ENCODE measurements at places on chromosomes 4 and X.

- DNase-seq: no peak
Measured at GRCh38 chr4:22456291-22456690, 59.6 kb downstream of the ADGRA3 start.

DNA sequence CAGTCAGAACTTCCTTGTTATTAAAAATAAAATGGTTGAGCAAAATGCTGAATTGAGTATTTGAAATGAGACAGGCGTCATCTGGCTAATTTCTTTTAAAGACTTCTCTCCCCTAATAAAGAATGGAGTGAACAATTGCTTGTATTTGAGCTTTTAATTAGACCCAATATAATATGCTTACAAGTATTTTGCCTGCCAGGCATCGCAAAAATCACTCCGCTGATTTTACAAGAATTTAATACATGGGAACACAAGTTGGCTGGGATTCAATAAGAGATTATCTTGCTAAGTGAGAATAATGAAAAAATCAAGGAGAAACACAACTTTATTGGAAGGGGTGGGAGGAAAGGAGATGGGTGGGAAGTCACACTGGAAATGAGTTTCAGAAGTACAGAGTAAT is 52.3 kb downstream of the KLF3 start:
- DNase-seq: no peak

- no peak for DNase-seq
Measured at GRCh38 chr4:33924239-33924638, 2320.1 kb downstream of the ARAP2 start.

DNA sequence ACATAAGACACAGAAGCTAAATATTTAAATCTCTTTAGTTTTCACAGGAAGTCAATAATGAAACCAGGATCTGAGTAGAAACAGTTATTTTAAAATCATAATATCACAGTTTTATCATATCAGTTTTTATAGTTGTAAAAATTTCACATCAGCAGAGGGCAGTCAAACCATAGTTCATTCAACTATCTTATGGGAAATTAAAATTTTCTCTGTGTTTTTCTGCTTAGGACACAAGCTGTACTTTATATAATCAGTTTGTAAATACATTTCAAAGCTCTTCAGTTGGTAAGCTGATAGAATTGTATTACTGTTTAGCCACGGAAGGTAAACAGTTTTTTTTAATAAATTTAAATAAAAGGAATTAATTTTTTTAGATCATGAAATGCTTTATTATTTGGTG is 204.8 kb upstream of the NUDT6 start:
- peak; percentile 17 for DNase-seq

DNA sequence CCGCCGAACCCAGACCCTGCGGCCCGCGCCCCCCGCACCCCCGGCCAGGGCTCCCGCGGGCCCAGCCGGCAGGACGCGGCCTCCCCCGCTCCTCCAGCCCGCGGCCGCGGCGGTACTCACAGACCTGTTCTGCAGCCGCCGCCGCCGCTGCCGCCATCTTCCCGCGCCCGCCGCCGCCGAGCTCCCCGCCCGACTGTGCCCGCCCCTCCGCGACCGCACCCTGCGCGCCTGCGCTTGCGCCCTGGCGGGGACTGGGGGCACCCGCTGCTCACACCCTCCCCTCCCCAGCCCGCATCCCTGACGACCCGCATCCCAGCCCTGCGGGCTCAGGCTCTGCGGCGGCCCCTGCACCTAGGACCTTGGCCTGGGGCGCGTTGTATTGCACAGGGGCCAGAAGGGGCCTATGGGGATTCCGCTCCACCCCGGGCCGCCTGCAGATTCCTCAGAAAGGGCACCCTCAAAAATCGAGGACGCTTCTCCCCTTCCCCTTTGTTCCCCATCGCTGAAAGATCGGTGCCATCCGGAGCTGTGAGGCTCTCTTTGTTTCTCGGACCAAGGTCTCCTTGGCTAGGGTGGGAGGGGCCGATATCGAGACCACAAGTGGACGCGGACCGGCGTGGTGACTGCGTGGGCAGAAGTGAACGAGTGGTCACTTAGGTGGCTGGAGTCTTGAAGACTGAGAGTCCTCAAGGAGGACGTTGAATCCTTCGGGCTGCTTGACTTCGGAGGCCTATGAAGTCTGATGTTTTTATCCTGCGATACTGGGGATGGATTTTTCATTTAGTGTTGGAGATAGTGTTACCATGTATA is at the start of gene SGCB:
Gene SGCB (minus strand): TSS at position 197 of the 810 bp plus-strand sequence. CDS start 40 bp downstream, at position 157.
- no peak for DNase-seq

- peak; percentile 10 for DNase-seq
Measured at GRCh38 chr4:35520059-35520458, 724.3 kb downstream of the ARAP2 start.

DNA sequence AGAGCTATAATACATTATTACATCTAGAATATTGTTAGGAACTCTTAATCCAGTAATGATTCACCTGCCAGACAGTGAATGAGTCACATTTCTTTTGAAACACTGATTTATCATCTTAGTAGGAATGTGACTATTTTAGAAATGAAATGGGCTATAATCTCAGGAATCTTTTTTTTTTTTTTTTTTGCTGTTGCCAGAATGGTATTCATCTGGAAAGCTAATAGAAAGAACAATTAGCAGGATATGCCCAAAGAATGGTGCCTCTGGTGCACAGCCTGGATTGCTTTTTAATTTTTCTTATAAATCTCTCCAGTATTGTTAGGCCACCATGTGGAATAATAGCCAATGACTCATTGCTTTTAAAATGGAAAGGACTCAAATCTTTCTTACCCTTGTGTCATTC is 181.1 kb upstream of the SMIM31 start:
- no peak for DNase-seq

GRCh38 chr4:101155945-101156344 is 191.4 kb downstream of the PPP3CA start:
- no peak for DNase-seq

DNA sequence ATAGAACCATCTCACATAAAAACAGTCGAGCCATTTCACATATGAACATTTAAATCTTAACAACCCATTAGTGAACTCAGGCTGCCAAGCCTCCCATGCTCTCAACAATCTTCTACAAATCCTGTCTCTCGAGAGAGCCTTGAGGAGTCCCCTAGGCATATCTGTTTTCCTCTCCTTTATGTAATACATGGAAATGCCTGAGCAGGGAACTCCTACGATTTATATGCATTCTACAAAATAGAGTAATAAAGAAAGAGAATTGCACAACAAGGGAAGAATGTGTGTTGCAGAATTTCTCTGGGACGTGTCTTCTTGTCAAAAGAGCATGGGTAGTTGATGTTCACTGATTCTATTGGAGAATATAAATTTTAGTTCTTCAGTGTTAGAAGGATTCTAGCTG is 101.8 kb upstream of the VCX2 start:
- DNase-seq: no peak

- DNase-seq: no peak
Measured at GRCh38 chrX:106917830-106918500, 2.2 kb upstream of the CLDN2 start.

- DNase-seq: no peak
Measured at GRCh38 chrX:35090801-35091200, 148.2 kb downstream of the FAM47B start.

DNA sequence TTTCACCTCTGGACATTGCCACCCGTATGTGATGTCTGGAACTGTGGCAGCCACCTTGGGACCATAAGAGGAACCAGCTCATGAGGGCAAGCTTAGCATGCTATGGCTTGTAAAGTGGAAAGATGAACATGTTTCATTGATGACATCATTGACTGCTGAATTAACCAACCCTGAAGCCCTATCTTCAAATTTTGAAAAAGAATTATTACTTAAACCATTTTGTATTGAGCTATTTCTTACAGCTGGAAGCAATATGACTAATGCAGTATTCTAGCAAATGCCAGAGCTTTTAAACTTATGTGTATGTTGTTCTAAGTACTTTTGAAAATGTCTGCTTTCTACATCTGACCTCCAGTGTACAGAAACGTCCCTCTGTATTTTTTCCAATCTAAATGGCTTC is 18.1 kb downstream of the GUCY2F start:
- no peak for DNase-seq

GRCh38 chr4:127134490-127134889 is 498.3 kb upstream of the INTU start:
- DNase-seq: no peak

DNA sequence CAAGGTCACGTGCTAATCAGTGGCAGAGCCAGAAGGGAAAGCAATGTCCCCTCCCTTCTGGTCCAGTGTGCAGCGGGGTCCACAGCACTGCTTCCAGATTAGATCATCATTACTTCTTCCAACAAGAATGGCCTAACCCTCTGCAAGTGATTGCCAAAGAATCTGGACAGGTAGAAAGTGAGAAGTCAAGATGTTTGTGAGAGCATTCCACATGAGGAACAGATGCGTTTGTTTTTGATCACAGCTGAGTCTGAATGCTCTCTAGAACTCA is 147.7 kb downstream of the SHROOM3 start:
- no peak for DNase-seq

GRCh38 chr4:89640620-89641366 is 196.2 kb downstream of the SNCA start:
- no peak for DNase-seq

GRCh38 chrX:135213200-135213844 is 38.5 kb upstream of the ETDA start:
- DNase-seq: no peak

DNA sequence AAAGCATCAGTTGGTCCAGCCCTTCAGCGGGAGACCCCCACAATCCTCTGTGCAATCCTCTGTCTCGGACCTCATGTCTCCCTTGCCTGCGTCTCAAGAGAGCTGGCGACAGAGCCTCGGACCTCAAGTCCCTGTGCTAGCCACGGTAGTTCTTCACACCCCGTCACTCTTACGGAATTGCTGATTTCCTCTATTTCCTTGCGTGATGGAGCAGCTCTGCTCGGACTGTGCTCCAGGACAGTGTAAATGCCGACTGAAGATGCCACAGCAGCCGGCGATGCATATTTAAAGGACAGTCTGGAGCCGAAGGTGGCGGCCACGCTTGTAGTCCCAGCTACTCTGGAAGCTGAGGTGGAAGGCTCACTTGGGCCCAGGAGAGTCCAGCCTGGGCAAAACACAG is 1.9 kb downstream of the GRK4 start:
- DNase-seq: no peak

DNA sequence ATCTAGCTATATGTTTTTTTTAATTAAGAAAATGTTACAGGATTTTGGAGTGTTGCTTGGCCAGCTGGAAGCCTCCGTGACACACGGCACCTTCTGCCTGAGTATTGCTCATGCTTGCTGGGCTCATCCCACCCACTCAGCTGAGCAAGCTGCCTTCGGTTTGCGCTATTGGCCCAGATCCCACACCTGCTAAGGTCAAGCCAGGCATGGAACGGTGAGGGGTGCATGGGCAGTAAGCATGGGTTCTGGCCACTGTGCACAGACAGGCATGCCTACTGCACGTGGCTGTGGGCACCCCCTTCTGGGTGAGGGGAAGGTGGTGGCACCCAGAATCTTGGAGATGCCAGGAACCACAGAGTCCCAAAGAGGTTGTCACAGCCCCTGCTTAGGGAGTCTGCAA is 1178.4 kb upstream of the PCDH7 start:
- DNase-seq: no peak

- peak; percentile 38 for DNase-seq
Measured at GRCh38 chr4:135371137-135371536, 1169.5 kb upstream of the PABPC4L start.

- DNase-seq: no peak
Measured at GRCh38 chr4:13670456-13671160, 43.1 kb upstream of the BOD1L1 start.
